ENCODE measurements at places on chromosomes 4 and X.

GRCh38 chr4:47274901-47275300, 188.6 kb downstream of the COMMD8 start:
- DNase-seq: no peak

DNA sequence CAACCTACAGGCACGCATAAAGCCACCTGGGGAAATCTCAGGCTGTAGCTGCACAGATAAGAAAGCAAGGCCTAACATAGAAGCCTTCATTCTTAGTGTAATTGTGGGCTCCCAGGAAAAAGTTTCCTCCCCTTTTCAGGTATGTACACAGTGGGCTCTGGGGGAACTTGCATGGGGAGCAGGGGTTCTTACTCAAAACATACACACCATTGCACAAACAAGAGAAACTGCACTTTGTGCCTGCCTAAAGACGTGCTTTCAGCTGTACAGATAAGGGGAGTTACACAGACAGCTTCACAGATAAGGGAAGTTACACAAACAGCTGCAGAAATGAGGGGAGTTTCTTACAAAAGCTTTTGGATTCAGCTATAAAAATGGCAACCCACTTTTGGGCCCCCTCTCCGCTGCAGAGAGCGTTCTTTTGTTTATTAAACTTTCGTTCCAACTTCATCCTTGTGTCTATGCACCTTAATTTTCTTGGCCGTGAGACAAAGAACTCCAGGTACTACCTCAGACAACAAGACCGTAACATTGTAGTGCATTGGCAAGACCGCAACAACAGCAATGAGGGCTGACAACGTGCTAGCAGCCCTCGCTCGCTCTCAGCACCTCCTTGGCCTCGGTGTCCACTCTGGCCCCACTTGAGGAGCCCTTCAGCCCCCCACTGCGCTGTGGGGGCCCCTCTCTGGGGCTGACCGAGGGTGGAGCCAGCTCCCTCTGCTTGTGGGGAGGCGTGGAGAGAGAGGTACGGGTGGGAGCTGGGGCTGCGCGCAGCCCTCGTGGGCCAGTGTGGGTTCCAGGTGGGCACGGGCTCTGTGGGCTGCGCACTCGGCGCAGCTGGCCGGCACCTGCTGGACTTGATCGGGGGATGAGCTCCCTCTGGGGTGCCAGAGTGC, 317.5 kb downstream of the RAPGEF2 start:
- no peak for DNase-seq

DNA sequence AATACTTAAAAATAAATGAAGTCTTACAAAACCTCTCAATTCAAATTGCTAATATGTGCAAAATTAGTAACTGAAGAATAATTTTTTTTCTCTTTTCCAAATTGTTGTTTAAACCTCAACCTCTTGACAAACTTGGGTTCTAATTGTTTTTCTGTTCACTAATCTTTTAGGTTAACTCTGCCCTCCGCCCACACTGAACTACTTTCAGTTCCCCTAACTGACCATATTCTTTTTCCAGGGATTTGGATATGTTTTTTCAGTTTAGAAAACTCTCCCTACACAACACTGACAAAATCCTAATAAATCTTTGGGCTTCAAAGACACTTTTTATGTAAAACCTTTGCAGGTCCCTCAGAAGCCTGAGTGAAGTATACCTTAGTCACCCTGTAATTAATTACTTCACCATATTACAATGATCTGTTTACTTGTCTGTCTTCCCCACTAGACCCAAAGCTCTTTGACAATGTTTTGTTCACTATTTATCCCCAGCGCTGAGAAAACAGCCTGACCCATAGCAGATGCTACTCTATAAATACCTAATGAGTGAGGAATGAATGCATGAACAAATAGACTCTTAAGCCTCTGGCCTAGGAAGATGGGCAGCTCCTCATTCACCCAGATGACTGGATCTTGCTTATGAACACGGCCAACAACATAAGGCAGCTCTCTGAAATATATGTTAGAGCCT, 134.9 kb downstream of the MAML3 start:
- no peak for DNase-seq

DNA sequence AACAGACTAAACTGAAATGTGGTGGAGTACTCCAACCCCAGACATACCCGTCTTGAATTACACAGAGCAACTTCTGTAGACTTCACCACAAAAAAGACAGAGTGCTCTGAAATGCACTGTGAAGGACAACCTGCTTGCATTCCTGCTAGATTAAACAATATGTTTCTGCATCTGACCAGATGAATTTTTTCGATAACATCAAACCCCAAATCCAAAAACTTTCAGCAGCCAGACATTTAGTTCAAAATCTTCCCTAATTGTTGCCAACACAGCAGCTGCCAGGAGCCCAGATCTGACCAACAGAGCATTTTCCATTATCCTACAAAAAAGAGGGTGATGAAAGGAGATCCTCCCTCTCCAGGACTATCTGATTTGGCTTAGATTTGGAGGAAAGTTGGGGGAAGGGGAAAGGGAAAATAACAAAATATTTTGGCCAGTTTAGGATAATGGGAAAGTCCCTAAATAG, 356.5 kb downstream of the PDGFC start:
- DNase-seq: no peak

- peak; percentile 36 for DNase-seq
Measured at GRCh38 chr4:121822796-121823504, 733 bp downstream of the CCNA2 start.

DNA sequence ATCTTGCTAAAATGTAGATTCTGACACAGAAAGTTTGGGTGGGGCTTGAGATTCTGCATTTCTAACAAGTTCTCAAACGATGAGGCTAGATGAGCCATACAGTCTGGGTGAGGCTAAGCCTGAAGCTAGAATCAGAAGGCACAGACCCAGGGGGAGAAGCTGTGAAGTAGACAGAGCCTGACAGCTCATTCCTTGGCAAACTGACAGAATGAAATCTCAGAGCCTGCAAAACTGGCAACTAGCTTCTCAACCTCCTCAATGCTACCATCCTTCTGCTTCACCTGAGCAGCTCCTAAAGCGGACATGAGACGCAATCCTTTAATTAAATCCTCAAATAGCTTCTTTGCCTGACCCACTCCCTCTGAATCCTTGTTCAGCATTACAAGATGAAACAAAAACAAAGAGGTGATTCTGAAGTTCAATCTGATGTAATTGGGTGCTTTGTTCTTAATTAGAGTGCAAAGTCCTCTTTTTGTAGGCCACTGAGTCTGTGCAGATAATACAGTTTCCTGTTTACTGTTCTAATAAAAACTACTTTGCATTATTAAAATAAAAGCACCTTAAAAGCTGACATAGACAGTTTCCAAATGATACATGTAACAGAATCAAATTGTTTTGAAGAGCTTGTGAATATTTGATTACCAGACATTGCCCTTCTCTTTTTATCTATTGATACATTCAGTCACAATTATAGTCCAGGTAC, 71.0 kb upstream of the BMP2K start:
- DNase-seq: no peak

DNA sequence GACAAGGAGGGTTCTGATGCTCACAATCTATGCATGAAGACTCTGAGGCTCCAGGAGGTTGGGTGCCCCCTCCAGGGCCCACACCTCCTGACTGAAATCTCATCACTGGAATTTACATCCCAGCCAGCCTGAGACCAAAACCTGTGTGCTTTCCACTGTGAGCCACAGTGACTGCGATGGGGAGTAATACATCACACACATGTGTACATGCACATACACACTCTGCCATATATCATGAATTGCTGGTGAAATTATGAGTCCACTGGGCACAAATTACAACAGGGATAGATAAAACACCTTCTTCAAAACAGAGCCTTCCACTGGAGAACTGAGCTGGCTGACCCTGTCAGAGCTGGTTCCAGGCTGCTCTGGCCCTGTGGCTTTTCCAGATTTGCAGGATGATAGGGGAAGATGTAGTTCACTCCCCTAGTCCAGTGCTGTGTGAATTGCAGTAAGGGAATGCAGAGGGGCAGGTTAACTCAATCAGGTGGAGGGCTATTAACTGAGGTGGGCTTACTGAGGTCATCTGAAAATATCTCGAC, 35.8 kb upstream of the MSX1 start:
- no peak for DNase-seq

GRCh38 chrX:54042609-54043021, 1.7 kb downstream of the PHF8 start:
- DNase-seq: peak; percentile 9

DNA sequence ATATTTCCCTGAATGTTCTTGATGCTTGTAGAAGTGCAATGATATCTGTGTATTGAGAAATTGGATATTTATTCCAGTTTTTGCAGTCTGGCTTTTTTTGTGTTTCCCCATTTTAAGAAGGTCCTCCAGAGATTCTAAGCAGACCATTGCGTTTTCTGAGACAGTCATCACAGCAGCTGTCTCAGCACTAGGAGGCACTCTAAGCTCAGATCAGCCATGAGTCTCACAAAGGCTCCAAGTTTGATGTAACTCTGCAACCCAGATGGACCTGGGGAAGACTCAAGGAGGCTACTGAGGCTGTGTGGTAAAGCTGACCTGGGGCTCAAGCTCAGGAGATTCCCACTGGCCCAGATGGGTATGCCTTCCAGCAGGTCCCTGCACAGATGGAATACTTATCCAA, 89.3 kb upstream of the CYLC1 start:
- no peak for DNase-seq

- DNase-seq: no peak
Measured at GRCh38 chr4:129545599-129546278, 449.8 kb downstream of the C4orf33 start.

GRCh38 chrX:17535229-17535628, 160.2 kb downstream of the NHS start:
- DNase-seq: no peak

DNA sequence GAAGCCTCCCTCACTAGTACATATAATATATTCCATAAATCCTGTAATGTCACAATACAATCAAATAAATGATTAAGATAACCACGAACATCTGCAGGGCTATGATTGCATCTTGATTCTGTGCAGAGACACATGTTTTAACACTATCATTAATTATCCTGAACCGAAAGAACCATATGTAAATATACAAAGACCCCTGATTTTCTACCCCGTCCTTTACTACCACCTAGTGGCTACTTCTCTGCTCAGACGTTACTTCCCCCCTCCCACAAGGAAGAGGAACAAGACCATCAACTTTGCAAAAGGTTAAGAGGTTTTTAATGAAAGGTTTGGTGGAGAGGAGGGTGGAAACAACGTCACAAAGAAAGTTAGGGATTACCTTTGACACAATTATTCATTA, 134.0 kb downstream of the COL4A6 start:
- DNase-seq: no peak

- DNase-seq: no peak
Measured at GRCh38 chr4:110867251-110867960, 244.5 kb upstream of the PITX2 start.

DNA sequence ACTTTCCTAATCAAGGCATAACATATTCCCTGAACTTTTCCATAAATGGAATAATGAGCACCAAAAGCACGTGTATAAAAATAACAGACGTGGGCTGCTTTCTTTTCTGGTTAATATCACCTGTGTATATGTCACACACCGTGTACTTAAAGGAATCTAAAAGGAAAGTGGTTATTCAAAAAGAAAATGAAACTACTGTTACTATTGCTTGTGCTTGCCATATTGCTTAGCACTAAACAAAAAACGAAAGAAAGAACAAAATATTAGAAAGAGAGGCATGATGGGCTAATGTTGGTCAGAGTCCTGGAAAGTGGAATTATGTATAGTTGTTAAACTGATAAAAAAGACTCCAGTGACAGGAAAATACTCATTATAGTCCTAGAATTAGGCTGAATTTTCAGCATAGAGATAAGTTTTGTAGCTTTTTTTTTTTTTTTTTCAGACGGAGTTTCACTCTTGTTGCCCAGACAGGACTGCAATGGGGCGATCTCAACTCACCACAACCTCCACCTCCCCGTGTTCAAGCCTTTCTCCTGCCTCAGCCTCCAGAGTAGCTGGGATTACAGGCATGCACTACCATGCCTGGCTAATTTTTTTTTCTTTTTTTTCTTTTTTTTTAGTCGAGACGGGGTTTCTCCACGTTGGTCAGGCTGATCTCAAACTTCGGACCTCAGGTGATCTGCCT, 123.2 kb downstream of the PABPC4L start:
- DNase-seq: no peak

GRCh38 chr4:80266253-80266901, at the start of gene FGF5:
TSS of gene FGF5 (plus strand) at chr4:80266664. CDS start at chr4:80266825, 161 bp downstream.
- no peak for DNase-seq

DNA sequence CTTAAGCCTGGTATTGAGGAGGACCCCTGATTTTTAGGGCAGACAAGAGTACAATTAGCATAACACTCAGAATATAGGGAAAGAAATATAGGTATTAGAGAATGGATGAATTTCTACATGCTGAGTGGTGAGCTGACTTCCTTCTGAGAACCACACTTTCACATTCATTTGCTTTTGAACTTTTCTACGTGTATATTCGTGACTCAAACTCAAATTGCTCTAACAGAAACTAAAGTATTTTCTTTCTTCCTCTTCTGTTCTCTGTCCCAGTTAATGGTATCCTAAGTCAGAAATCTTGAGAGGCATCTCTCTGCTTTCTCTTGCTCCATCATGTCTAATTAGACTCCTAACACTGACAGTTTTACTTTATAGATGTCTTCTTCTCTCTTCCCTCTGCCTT, 103.2 kb upstream of the CITED1 start:
- DNase-seq: no peak

GRCh38 chrX:46256875-46257274, 288.3 kb downstream of the ZNF674 start:
- DNase-seq: no peak

DNA sequence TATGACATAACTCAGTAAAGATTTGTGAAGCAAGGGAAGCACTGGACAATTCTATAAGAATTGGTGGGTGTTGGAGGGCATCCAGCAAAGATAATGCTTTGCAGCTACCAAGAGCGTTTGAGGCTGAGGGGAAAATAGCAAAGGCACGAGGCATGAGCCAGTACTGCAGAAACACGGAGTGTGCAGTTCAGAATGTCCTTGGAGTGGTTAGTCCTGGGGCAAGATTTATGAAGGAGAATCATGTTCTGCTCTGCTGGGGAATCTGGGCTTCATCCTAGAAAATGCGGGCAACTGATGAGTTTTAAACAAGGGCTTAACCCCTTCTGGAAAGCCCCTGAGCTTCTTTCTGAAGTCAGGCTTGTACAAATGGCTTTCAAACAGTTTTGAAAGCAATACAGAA, 452.5 kb downstream of the IL15 start:
- no peak for DNase-seq

- no peak for DNase-seq
Measured at GRCh38 chr4:77167866-77168265, 10.9 kb downstream of the CCNG2 start.

- no peak for DNase-seq
Measured at GRCh38 chr4:165740911-165741310, 132.1 kb upstream of the TLL1 start.

GRCh38 chr4:152943672-152944071, 7.5 kb downstream of the FHDC1 start:
- no peak for DNase-seq

DNA sequence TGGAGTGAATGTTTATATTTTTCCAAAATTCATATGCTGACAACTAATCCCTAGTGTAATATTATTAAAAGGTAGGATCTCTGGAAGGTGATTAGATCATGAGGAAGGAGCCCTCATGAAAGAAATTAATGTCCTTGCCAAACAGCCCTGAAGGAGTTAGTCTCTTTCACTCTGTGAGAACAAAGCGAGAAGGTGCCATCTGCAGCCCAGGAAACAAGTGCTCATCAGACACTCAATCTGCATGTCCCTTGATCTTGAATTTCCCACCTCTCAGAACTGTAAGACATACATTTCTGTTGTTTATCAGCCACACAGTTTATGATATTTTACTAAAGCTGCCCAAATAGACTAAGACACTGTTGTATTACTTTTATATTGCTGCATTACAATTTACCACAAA, 1283.4 kb downstream of the PCDH7 start:
- no peak for DNase-seq
